Panc1 (cell line): ENCODE measurements at places on chromosomes 6 and 20. TPM values are rescaled to one million over a fixed set of nuclear protein-coding genes. Genes with fewer than 3 reads are reported as not detected.

Gene SGK2
- 0.90 TPM for total RNA-seq

Gene MAS1
- total RNA-seq, result not detected

Gene SGK1
- 7.5 TPM for total RNA-seq

Gene IPCEF1
- total RNA-seq, result 0.28 TPM

Gene TSBP1
- total RNA-seq, result not detected

Gene GPR31
- total RNA-seq, result not detected

Gene RAD21L1
- total RNA-seq, result 1.0 TPM

Gene EDN1
- 15.1 TPM for total RNA-seq

Gene RSPO3
- not detected for total RNA-seq

Gene THBD
- 0.26 TPM for total RNA-seq

Gene SLC4A11
- 144 TPM for total RNA-seq

Gene HLA-DQB1
- total RNA-seq, result 0.51 TPM

Gene ADAM33
- 0.62 TPM for total RNA-seq

Gene SAMD10
- total RNA-seq, result 8.8 TPM

Gene ZC2HC1B
- total RNA-seq, result not detected
